ENCODE measurements at places on chromosomes 2 and 18.

GRCh38 chr18:72672364-72673184 is 128.4 kb upstream of the CBLN2 start:
- no peak for DNase-seq

DNA sequence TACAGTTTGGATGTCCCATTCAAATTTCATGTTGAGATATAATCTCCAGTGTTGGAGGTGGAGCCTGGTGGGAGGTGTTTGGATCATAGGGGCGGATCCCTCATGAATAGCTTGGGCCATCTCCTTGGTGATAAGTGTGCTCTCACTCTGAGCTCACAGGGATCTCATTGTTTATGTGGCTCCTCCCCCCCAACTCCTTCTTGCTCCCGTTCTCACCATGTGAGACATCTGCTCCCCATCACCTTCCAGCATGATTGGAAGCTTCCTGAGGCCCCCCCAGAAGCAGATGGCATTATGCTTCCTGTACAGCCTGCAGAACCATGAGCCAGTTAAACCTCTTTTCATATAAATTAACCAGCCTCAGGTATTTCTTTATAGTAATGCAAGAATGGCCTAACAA is 3.0 kb upstream of the INPP1 start:
- no peak for DNase-seq

- no peak for DNase-seq
Observed at GRCh38 chr2:66070721-66071602, 364.0 kb upstream of the MEIS1 start.

GRCh38 chr2:187612857-187613256 is 58.6 kb upstream of the TFPI start:
- DNase-seq: no peak

GRCh38 chr18:8288472-8289195 is 320.6 kb upstream of the RAB12 start:
- no peak for DNase-seq

DNA sequence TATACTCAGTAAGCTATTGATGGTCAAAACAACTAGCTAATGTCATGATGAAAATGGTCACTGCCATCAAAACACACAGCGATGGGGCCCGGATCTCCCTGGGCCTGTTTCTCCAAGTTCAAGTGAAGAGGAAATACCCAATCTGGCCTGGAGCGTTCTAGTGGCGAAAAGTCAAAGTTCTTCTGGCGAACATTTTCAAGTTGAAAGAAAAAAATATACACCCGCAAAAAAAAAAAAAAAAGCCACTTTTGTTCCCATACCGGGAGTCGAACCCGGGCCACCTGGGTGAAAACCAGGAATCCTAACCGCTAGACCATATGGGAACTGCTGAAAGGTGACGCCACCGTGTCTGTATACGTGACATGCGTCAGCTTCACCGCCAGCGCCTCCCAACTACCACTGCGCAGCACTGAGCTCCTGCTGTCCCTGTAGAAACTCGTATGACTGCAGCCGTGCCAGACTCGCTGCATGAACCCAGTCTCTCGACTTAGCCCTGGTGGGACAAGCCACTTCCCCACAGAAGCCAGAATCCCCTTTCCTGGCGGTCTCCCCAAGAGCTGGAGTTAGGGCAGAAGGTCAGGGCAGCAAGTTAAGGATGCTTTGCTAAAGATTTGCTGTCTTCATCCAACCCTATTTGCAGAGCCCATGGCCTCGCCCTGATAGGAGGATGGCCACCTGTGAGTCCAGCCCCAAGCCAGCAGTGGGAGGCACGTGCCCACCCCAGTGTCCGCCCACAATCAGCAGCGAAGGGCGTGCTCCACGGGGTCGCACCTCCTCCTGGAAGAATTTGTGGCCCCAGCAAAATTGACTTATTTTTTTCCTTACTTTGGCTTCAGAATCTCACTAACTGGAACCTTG is 5.6 kb upstream of the IMP4 start:
- DNase-seq: peak; percentile 87

DNA sequence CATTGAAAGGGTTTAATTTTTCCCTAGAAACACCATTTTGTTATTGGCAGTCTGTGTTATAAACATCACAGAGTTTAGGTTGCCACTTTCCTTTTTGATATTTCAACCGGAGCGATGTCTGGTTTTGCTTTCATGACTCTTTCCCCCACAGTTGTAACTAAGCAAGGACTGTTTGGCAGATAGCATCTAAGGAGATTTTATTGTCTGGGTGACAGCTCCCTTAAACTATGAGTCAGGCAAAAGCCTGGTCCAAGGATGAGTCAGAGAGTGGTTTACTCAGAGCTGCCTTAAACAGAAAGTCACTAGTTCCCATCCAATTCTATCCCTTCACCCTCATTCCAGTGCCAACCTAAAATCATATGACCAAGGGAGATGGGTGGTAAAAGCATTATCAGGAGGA is 341.6 kb upstream of the VWC2L start:
- peak; percentile 9 for DNase-seq

DNA sequence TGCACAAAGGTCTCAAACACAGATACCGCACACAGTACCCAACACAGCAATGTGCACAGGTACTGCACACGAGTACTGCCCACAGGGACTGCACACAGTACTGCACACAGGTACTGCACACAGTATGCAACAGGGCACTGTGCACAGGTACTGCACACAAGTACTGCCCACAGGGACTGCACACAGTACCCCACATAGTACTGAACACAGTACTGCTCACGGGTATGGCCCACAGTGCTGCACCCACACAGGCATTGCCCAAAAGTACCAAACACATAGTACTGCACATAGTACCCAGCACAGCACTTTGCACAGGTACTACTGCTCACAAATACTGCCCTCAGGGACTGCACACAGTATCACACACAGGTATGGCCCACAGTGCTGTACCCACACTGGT is 73.1 kb downstream of the ZNF236 start:
- DNase-seq: no peak

DNA sequence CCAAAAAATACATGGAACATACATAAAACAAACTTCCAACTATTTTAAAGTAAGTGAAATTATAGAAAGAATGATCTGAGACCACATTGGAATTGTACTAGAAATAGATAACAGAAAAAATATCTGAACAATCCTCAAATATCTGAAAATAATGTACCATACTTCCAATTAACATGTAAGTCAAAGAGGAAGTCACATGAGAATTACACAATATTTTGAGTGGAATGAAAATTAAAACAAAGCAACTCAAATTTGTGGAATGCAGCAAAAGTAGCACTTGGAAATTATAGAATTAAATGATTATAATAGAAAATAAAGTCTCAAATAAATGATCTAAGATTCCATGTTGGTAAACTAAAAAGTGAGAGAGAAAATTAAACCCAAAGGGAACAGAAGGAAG is 38.3 kb upstream of the CTIF start:
- no peak for DNase-seq

GRCh38 chr2:223688094-223688835 is 86.1 kb upstream of the SCG2 start:
- no peak for DNase-seq

DNA sequence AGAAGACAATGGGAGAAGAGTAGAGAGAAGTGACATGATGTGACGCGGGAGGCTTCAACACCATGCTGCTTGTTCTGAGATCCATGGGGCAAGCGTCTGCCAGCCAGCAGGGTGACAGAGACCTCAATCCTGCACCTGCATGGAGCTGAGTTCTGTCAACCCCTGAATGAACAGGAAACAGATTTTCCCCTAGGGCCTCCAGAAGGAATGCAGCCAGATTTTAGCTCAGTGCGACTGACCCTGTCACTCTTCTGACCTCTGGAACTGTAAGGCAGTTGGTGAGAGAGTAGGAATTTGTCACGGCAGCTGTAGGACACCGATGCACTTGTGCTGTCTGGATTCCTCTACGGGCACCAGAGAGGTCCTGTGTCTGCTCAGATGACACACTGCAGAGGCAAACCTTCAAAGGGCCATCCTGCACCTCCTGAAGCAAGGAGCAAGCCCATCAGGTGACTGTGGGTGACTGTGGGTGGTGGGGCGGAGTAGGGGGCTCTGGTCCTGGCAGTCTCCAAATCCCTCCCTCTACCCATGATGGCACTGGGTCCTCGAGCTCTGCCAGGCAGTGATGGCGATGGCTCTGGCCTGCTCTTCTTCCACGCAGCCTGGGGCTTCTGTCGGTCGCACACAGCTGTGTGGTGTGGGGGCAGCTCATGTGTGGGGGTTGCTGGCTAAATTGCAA is 194.3 kb upstream of the TWIST2 start:
- DNase-seq: no peak

DNA sequence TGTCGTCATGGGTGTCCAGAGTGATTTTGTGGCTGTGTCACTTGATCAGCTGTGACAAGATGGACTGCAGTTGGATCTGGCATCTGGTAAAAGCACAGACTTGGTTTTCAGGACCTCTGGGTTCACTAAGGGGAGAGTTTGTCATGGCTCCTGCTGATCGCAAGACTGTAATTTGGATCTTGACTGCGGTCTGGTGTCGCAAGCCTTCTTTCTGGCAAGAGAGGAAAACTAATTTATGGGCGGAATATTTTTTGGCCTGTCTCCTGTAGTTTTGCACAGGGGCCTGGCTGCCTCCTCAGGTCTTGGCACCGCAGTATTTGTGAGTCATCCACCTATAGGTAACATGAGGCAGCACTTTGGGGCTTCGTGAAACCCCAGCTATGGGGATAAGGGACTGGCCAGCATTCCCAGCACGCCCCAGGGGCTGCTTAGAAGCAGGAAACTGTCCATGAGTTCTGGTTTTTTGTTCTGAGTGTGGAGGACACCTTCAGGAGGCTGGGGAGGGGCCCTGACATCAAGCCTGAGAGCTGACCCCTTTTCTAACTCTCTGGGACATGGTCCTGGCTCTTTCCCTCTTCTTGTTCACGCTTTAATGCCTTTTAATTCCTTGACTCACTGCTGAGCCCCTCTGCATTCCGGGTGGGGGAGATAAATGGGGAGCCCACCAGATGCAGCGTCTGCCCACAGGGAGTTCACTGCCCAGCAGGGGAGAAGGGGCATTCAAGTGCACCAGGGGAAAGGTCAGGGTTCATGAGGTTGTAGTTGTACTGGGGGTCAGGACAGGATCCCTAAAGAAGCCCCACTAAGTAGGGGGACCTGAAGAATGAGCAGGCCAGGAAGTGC is 12.2 kb downstream of the SH3BP4 start:
- DNase-seq: no peak

GRCh38 chr2:114294741-114295140 is 147.7 kb upstream of the DPP10 start:
- DNase-seq: no peak

DNA sequence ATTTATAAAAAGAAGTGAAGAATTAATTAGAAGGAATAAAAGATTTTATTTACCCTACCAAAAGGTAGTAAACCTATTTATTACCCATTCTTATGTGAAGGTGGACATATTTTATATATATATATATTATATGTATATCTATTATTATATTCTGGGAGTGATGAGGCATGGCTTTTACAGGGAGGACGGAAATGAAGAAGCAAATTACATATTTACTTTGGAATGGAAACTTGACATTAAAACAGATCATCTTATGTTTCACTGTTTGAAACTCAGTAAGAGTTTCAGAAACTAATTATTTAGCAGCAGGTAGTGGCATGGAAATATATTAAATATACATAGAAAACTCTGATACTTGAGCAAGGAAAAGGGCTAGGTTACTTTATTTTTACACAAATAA is 143.4 kb downstream of the LCLAT1 start:
- no peak for DNase-seq

DNA sequence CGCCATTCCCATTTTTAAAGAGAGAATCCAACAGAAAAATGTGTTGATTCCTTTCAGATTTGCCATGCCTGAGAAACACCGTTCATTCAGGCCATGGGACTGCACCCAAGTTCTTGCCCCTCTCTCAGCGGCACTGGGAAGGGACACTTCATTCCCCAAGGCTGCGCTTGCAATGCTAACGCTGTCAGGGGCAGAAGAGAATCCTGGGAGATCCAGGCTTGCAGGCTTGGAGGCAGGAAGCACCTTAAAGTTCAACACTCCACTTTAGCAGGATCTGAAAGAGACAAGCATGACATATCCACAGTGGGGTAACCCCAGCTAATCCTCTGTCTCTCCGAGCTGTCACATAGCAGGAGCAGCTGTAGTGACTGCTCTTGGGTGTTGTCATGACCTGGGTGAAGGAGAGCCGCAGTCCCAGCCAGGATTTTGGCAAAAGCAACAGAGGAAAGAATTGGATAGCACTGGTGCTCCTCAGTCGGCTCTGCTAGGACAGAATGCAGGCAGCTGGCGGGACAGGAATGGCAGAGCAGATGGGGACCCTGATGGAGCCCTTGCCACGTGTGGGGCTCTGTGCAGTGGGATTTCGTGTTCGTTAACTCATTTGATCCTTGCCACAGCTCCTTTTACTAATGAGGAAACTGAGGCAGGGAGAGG is 22.0 kb upstream of the ODC1 start:
- DNase-seq: no peak

GRCh38 chr18:11572201-11572600 is 37.2 kb upstream of the SLC35G4 start:
- no peak for DNase-seq

DNA sequence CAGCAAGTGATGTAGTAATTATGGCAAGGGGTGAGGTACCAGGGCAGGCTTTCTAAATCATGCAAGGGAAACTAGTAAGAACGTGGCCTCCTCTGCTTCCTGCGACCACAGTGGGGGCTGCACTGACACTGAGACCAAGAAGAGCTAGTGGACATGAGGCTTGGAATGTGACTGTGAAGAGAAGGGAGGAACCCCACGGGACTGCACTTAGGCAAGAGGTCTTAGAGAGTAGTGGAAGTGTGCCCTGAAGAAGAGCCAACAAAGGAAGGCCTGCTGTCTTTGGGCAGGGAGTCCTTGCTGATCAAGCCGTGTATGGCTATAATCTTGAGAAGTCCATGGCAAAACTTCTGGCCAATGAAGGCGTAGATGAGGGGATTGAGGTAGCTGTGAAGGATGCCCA is 8.9 kb upstream of the RUFY4 start:
- DNase-seq: no peak

DNA sequence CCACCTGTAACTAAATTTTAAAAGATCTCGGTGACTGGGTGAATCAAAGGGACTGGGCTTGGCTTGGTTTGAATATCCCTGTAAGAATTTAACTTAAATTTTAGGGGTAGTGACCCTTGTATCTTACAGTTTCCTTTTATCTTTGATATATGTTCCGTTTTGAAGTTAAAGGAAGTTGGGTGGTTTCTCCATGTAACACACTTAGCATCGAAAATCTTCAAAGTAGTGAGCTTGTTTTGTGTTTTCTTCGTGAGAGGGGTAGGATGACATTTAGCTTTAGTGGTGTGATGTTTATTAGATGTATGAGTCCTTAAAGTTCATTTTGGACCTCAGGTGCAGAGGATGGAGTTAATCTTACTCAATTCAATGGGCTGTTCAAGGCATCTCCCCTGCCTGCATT is 1.6 kb downstream of the WDR7 start:
- no peak for DNase-seq

DNA sequence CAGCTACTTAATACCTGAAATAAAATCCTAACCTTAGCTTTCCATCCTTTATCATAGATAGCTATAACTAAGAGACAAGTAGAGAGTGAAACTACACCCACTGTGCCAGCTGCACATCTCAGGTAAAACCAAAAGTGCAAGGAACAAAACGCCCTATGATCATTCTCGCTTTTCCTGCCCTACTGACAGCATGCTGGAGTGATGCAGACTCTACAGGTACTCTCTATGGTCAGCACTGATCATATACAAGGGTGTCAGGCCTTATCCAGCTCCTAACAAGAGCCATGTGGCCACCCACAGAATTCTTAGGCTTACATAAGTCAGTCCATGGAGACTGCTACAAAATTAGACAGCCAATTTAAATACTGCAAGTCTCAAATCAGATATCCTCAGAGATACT is 45.6 kb downstream of the REV1 start:
- no peak for DNase-seq

- no peak for DNase-seq
Observed at GRCh38 chr2:86284401-86284841, 53.0 kb downstream of the REEP1 start.
